Posterior cingulate gyrus (tissue), 11 donors: ENCODE measurements at places on chromosomes 2 and 18.

DNA sequence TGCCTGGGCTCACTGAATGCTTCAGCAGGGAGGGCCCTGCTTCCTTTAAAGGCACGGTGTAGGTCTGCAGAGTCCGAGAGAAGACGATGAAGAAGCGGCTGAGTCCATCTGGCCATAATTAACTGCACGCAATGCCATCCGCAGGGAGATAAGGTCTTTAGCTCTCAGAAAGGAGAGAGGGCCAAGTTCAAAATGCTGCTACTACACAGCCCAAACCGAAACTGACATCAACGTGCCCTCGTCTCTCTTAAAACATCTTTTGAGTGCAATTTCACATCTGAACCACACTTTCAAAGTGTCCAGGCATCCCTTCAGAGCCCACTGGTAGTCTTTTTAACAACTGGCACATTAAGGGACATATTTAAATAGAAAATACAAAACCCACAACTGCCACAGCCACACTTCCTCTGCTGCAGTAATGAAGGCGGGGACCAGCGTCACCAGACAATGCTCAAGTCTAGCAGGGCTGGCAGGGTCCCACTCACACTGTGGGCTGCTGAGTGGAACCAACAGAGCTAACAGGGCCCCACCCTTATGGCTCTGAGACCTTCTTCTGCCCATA is 35.8 kb downstream of the ST3GAL5 start:
- no peak for DNase-seq

- no peak for DNase-seq
These were observed 36.9 kb downstream of the SCN9A start for GRCh38 chr2:166338831-166339339.

DNA sequence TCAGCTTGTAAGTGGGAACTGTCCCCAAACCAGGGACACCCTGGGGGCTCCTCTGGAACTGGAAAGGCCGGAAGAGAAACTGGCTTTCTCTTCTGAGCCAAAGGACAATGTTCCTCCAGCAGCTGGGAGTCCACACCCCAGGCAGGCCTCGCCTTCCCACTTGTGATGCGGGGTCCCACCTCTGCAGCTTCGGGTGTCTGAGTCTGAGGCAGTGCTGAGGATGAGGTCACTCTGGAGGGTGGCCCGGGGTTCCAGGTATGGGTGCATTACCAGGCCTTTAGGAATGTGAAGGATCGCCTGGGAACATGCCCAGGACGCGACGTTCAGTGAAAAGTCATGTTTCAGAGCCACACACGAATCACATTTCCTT is 18.2 kb upstream of the BOK start:
- DNase-seq = no peak

DNA sequence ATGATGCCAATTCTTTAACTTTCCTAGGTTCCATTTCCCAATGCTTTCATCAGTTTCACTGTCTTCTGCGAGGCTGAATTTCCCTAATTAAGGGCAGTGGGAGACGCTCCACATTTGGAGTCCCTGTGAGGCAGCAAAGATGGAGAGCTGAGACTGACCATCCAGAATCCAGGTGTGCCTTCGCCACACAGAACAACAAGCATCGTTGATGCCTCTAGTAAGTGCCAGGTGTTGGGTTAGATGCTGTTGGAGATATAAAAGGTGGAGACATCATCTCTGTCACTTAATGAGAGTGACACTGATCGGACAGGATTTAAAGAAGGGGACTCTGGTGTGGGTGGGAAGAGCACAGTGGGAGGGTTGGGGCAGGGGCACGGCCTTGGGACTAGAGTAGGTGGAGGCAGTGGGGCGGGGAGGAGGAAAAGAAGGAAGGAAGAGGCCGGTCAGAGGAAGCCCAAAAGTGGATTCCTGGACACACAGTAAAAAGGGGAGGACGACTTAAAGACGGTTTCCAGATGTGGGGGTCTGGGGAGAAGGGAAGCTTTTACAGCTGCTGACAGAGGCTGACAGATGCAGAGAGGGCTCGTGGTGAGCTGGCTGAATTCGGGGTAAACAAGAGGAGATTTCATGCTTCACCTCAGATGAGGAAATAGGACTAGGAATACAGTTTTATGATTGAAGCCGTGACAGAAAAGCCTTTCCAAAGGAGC is 113.0 kb downstream of the BCL2 start:
- DNase-seq = no peak

DNA sequence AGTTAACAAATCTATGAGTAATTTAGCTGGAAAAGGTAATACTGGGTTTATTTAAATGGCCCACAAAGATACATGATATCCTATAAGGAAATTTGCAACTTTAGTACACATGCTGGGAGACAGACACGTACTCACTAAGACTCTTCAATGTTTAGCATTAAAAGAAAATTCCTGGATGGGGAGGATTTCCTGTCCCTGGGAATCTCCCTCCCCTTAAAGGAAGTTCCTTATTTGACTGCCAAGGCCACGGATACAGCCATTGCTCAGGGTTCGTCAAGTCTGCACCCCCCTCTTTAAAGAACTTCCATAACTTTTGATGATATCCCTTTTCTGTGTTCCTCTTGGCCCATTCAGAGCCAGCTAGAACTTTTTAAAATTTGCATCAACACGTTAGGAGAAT is 267.6 kb downstream of the CD226 start:
- no peak for DNase-seq

- no peak for DNase-seq
These were observed 61.4 kb downstream of the KCTD18 start for GRCh38 chr2:200448455-200448854.

GRCh38 chr2:108542071-108542470 is 7.8 kb downstream of the LIMS1 start:
- DNase-seq = no peak

DNA sequence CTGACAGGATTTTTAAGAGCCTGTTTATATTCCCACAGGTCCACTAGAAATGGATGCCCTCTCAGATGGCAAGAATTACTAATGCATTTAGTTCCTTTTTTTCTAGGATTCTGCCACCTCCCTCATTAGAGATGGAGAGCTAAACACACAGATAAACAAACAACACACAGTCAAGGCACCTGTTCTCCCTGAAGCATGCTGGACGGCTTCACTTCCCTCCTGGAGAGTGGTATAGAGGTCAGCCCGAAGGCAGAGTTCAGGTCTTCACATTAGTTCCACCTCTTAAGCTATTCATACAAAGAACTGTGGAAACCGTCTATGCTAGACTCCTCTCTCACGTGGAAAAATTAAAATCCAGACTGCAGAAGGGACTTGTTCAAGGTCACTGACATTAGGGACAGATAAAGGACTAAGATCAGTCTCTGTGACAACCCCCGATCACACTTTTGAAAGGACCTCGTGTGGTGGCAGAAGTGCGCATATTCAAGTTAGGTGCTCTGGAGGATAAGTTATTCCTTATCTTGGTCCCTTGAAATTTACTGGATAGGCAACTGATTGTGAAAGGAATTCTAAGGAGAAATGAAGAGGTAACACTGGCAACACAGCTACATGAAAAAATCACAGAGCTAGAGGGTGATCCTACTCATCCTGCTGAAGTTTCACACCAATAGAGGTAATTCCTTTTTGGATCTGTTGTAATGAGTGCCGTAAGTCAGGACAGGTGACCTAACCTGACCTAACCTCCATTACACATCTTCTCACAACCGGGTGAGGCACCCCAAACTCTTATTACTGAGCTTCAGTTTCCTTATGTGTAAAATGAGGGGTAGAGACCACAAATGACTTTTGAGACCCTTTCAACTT is 75.1 kb downstream of the SPRED2 start:
- no peak for DNase-seq

- peak; percentile 57 for DNase-seq
These were observed 71.7 kb downstream of the NCAPH start for GRCh38 chr2:96407041-96407918.

DNA sequence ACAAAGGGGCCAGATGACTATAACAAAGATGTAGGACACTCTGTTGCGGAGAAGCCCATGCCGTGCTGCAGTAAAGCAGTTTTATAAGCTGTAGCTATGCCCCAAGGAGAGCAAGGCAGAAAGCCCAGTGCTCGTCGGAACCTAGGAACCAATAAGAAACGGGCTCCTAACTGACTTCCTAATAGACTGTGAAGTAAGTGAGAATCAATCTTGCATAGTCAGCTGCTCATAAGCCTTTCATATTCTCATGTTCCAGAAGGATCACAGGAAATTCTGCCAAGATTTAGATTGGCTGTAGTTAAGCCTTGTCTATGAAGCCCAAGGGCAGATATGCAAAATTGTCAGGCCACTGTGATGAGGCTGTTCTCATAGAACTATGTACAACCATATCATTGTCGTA is 98.4 kb downstream of the RTTN start:
- no peak for DNase-seq

DNA sequence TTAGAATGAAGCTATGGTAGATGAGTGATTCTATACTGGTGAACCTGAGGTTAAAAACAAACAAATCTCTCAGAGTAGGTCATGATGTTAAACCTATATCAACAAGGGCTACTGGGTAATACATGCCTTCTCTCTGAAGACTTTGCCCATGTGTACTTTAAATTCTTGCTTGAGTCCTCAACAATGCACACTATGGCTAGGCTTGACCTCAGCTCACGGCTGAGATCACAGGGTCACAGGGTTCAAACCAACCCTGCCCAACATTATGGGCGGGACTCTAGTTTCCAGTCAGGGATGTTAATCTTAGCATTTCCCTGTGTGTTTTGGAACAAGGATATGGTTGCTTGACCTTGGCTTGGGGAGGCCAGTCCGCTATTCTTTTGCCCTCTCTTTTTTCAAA is 7.7 kb downstream of the CD28 start:
- DNase-seq = no peak

- no peak for DNase-seq
These were observed 54.6 kb downstream of the ZFP36L2 start for GRCh38 chr2:43171789-43172188.

DNA sequence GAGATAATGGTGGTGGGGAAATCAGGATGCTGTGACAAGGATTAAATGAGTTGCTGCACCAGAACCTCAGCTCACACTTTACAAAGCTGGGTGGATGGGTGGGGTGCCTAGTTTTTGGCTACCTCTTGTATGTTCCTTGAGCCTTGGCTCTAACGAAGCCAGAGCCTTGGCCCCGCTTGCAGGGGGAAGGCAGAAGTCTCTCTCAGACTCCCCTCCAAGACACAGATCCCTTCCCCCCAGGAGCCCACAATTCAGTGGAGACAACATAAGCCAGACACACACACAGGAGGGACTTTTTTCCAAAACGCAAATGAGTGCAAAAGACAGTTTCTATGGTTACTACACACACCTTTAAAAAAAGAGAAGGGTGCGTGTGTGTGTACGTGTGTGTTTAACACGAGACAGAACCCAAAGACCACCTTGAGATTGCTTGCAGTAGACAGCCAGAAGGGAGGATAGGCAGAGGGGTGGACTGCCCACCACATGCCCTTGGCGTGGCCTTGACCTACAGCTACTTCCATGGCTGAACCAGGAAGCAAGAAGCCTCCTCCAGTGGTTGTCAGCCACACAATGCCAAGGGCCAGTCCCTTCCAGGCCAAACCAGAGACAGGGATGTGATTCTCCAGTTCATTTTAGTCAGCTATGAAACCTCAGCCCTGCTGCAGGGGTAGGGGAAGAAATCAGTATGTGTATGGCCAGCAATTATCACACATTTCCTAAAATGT is 70.3 kb downstream of the BCL2L11 start:
- DNase-seq = no peak

- no peak for DNase-seq
These were observed 438 bp downstream of the PSMA8 start for GRCh38 chr18:26134107-26134506.

DNA sequence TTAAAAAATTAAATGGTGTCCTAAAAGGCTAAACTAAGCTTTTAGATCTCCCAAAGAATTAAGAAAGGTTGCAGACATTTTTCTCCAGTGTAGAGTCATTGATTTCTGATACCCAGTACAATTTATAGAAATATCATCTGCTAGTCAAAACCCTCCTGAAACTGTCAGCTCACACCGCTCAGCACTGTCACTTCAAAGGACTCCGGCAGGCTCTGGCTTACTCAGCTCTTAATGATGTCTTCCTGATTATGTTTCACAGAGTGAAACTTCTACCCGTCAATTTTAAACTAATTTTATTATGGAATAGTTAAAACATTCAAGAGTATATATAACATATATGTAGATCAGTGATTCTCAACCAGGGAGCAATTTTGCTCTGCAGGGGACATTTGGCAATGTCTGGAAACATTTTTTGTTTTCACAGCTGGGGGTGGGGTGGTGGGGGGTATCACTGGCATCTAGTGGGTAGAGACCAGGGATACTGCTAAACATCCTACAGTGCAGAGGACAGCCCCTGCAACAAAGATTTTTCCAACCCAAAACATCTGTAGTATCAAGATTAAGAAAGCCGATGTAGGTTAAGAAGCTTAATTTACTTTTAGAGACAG is 31.6 kb downstream of the CDK15 start:
- DNase-seq = no peak

GRCh38 chr2:200264631-200265030 is 41.9 kb upstream of the SPATS2L start:
- no peak for DNase-seq

GRCh38 chr2:61425605-61426155 is 45.2 kb downstream of the USP34 start:
- no peak for DNase-seq

DNA sequence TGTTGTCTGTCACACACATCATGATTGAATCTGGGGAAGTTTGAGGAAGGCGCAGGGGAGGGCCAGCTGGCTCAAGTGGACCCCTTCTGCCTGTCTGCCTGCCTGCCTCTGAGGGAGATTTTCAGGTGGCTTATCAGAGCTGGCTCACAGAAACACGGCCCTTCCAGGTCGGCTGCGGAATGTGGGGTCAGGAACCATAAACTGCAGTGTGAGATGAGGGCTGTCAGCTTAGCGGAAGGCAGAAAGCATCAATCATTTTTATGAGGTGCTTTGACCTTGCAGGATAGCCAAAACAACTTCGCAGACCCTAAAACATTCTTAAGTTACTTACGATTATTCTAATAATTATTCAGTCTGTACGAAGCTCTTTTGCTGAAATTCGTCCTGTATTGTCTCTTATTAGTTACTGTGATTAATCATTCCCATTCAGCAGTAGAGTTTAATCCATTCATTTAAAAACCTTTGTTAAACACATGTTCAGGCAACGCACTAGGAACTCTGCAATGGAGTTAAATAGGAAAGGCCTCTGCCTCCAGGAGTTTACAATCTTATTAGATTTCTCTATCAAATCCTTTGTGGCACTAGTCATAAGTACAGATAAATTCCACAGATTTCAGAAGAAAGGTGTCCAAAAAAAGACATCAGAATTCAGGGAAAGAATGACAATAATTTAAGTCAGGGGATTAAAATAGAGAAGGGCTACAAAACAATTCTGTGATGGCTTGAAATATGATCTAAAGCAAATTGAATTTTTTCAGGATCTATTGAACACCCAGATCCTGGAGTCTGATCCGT is 371.6 kb downstream of the HRH4 start:
- no peak for DNase-seq
